ENCODE measurements at places on chromosomes 2 and 18.

DNA sequence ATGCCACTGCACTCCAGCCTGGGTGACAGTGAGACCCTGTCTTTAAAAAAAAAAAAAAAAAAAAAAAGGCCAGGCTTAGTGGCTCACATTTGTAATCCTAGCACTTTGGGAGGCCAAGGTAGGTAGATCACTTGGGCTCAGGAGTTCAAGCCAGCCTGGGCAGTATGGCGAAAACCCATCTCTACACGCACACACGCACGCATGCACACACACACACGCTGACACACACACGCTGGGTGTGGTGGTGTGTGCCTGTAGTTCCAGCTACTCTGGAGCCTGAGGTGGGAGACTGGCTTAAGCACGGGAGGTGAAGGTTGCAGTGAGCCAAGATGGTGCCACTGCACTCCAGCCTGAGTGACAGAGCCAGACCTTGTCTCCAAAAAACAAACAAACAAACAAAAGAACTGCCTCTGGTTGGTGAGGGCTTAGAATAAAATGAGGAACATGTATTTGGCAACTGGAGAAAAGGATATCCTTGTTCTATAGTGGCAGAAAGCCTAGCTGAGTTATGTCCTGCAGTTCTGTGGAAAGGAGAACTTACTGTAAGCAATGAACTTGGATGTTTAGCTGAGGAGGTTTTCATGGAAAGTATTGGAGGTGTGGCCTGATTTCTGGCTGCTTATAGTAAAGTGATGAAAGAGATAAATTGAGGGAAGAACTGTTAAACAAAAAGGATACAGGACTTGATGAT is 34.0 kb downstream of the HAT1 start:
- DNase-seq: no peak

DNA sequence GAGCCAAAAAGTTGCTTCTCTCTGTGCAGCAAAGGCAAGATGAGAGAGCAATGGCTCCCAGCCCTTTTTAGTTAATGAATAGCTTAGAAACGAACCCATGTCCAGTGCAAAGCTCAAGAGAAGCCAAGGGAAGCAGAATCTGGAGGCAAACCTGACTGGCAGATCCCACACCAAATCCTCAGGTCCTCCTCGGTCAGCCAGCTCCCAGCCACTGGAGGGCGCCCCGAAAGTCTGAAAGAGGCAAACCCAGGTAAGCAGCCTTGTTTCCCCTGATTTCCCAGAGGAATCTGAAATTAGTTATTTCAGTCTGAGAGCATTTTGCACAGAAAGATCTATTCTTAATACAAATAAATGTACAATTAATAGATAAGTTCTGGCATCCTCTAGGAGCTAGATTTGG is 71.3 kb upstream of the PID1 start:
- peak; percentile 86 for DNase-seq

GRCh38 chr2:177772529-177772928 is 300.0 kb downstream of the PDE11A start:
- DNase-seq: peak; percentile 70

DNA sequence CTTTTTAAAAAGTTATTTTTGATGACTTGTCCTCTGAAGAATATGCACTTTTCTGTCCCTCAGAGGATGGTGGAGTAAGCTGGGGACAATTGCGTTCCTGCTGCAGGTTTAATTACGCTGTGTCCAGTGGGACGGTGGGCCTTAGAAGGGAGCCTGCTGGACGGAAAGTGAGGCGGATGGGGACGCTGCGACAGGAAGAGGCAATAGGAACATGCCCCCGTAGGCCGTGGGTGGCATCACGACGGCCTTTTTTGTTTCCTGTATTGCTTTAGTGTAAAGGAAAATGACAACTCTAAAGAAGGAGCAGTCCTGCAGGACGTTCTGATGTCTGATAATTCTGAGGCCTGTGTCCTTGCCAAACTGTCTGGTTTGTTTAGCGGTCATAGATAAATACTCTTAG is 121.6 kb downstream of the NFATC1 start:
- DNase-seq: peak; percentile 43

DNA sequence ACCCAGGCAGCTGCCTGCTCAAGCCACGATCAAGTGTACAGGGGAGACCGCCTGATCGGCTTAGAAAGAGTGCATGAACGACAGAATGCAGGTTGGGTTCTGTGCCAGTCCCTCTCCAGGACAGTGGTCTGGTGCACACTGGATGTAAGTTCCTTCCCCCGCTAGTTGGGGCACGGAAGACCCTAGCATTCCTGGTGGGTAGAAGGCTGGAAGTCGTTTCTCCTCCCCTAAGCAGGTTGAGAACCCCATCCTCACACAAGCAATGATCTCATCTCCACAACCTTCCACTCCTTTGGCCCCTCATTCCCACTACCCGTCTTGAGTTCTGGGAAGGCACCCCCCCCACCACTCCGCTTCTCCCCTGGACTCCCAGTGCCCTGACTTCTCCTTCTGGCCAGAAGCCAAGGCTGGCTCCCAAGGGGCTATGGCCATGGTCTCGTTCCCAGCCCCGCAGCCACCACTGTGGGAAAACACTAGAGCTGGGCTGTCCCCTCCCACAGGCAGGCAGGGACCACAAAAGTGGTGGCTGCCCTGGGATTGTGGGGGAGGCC is 1.4 kb upstream of the ANKRD39 start:
- no peak for DNase-seq

DNA sequence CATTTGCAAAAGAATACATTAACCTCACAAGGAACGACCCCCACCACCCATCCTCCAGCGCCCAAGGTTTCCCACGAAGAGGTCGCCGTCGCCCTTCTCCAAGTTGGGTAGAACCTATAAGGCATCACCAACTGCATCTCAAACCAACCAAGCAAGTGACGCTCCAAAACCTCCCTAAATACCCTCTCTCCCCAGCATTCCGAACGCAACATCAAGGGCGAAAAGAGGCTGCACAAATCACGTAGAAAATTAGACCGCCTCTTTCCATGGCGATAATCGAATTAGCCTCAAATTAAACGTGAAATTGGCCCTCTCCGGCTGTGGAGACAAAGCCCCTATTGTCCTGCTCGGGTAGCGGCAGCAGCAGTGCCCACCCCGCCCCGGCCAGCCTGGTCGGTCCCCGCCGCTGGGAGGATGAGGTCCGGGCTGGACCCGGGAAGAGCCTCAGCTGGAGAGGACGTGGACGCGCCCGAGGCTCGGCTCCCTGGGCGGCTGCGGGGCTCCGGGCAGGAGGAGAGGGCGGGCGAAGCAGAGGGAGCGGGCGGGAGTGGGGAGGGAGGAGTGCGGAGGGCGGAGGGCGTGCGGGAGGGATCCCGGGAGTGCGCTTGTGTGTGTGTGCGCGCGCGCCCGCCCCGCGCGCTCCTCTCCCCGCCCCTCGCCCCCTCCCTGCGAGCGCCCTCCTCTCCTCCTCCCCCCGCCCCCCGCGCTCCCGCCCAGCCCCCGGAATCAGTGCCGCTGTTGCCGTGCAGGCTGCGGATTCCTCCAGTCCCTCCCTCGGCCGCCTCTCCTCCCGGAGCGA is at the start of gene SPTBN1:
TSS of gene SPTBN1 (plus strand) at position 765 of the 799 bp plus-strand sequence. CDS start 70,092 bp downstream, outside the sequence.
- DNase-seq: peak; percentile 92

- DNase-seq: peak; percentile 59
Measured at GRCh38 chr18:59140302-59140885, 710 bp downstream of the SEC11C start.

DNA sequence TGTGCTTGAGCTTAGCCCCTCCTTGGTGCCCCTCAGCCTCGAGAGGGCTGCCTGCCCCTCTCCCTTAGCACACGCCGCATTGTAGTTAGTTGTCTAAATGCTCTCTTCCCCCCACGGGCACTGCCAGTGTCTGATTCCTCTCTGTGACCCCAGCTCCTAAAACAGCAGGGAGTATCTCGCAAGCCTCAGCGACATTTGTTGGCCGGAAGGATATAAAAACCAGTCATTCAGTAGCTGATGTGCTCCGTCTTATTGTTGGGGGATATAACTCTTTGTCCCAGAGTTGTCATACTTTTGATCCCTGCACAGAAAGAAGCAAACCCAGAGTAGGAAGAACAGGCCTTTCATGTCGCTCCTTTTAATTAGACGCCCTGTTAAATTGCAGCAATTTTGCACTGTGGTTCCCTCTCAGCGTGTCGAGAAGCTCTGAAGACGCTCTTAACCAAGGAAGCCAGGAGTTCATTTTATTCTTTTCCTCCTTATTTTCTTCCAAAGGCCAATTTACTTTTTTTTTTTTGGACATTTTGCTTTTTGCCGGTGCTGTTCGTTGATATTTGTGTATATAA is 201.8 kb downstream of the KLHL29 start:
- DNase-seq: no peak

GRCh38 chr18:13036622-13037320 is 45.6 kb downstream of the CEP192 start:
- no peak for DNase-seq

DNA sequence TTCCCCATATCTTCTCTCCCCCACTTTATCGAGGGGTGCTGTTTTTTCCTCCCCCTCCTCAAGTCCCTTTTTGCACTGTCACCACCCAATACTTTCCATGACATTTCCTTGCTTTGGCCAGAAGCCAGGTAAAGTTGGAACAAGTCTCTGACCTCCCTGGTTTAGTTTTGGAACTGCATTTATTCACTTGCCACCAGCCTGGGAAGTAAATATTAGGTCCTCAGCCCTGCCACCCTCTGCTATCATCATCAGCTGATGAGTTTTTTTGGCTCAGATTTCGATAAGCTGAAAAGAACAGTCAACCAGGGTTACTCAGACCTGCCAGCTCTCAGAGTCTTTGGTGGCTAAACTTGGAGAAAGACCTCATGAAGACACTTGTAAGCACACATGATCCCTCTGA is 47.0 kb downstream of the DHRS9 start:
- no peak for DNase-seq

- DNase-seq: no peak
Measured at GRCh38 chr2:104845946-104846785, 7.7 kb upstream of the POU3F3 start.

DNA sequence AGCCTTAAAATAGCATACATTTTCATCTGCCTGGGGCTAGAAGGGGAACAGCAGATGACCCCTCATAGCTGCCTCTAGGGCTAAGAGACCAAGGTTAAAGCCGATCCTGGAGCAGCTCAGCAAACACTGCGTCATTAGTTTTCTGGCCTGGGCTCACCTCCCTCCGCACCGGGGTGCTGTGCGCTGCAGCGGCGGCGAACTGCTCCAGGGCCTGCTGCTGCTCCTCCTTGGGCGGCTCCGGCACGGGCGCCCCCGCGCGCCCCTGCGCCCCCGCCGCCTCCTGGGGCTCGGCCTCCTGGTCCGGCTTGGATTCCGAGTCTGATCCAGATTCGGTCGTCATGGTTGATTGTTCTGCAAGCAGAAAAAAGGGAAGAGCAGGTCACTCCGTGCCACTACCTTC is 55.0 kb downstream of the EPB41L3 start:
- peak; percentile 42 for DNase-seq

DNA sequence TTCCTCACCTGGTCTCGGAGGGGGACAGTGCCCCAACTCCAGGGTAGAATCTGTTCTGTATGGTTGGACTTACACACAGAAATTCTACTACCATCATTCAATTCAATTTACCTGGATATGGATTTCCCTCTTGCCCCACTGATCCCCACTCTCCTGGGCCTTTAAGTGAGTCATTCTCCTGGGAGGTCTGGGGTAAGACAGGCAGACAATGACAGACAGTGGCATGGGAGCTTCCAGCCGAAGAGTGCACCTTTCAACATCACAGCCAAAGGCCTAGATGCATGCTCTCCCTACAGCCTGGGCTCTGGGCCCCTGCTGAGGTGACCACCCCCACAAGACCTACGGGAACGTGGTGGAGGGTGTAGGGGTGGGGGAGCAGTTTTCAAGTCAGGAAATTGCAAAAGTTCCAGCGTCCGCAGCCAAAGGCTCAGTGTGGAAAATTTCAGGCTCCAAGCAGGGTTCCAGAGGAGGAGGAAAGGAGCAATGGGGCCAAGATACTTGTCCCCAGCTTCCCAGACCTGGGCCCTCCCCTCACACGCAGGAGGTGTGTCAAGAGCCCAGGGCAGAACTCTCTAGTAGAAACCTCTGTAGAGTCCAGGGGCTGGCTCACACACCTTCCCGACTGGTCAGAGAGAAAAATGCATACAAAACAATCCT is 296.4 kb downstream of the CYP26B1 start:
- DNase-seq: no peak

- no peak for DNase-seq
Measured at GRCh38 chr2:226728996-226729395, 70.6 kb downstream of the IRS1 start.

DNA sequence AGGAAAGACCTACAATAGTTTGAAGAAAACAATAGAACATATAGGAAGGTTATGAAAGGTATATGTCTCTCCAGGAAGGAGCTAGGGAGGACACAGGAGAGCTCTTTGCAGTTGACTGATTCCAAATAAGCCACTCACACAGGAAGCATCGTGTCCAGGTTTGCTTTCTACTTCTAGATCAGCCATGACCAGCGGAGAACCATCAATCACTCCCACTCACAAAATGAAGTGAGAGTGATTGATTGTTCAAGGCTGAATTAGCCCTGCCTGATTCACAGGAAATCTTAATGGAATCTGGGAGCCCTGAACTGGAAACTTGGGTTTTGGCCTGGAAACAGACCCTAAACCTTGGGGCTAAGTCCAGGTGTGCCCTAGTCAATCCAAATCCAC is 1292.2 kb upstream of the ZEB2 start:
- no peak for DNase-seq

- DNase-seq: no peak
Measured at GRCh38 chr2:12429779-12430406, 286.8 kb upstream of the TRIB2 start.

DNA sequence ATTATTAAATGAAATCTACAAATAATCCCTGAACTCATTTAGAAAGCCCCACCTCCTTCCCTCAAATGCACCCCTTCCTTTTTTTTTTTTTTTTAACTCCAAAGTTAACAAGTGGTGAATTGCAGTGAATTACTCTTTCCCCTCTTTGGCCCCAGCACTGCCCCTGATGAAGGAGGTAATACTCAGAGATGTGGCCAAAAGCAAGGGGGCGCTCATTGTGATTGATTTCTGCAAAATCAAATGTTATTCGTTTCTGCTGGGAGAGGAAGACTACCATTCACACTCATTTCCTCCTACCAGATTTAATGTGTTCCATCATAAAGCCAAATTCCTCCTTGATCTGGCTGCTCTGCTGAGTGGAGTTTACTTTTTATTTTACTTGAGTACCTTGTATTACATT is 259.4 kb downstream of the GPD2 start:
- DNase-seq: peak; percentile 62

DNA sequence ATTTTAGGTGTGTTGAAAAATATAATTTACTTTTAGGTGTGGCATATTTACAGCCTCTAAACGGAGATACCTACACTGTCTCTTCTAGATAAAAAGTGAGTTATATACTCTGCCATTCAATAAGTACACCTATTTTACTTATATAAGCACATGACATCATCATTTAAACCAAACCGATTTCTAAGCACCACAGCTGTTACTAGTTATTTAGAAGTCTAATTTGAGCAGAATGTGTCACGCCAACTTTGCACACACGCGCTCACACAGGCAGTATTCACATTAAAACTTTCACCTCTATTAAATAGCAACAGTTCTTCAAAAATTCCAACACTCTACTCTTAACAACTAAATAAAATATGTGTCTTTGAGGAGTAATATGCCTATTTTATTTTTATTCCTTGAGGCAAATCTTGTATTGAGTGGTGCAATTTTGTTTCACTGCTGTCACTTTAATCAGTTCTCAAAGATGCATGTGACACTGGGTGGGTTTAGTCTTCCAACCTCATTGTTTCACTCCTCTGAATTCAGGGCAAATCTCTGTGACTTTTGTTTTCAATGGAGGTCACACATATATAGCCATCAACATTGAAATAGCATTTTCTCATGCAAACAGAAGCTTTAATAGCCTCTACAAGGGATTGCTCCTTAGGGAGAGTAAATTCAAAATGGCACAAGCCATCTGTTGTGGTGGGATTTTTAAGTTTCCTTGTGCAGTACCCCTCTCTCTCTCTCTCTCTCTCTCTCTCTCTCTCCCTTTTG is 721.0 kb downstream of the PLCL1 start:
- DNase-seq: peak; percentile 6

- DNase-seq: no peak
Measured at GRCh38 chr2:88110830-88111229, 17.0 kb downstream of the FABP1 start.
